ENCODE measurements at places on chromosomes 2 and 18. TPM values are rescaled to one million over a fixed set of nuclear protein-coding genes. Genes with fewer than 3 reads are reported as not detected.
A peak's percentile ranks its signal among the peaks of the same experiment; 100 is the strongest.

DNA sequence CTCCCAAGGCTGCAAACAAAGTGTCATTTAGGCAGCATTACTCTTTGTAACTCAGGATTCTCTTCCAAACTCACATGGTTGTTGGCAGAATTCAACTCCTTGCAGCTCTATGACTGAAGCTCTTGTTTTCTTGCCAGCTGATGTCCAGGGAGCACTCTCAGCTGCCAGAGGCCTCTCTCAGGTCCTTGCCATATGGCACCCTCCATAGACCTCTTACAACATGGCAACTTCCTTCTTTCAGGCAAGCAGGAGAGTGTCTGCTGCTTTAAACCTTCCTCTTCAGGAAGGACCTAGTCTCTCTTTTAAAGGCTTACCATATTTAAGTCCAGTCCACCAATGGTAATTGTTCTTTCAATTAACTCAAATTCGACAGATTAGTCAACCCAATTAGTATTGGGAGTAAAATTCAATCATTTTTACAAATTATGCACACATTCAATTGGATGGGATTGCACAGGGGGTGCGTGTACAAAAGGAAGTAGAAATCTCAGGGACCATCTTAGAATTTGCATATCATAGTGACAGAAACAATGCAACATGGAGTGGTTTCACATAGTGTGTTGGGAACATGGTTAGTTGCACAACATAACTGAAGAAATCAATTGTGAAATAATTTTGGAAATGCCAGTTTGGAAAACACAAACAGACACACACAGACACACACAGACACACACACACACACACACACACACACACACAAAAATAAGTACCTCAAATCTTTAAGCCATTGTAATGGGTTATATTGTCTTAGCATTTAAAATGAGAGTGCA lies 893.5 kb upstream of the ZEB2 start:
- DNase-seq = no peak

DNA sequence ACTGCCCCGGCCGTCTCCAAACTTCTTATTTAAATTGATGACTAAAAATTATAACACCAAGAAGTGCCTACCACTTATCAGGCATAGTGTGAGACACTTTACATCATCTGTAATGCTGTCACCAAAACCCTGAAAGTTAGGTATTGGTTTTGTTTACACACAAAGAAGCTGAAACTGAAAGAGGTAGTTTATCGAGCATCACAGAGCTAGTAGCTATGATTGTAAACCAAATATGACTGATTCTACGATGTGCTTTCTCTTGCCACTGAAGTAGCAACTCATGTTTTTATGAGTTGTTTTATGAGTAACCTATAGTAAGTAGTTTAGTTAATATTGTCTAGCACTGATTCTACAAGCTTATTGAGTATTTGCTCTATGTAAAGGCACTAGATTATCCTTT lies 31.5 kb downstream of the DYNC1I2 start:
- DNase-seq = no peak

GRCh38 chr2:1301056-1301455 lies 112.2 kb upstream of the TPO start:
- peak; percentile 44 for DNase-seq

DNA sequence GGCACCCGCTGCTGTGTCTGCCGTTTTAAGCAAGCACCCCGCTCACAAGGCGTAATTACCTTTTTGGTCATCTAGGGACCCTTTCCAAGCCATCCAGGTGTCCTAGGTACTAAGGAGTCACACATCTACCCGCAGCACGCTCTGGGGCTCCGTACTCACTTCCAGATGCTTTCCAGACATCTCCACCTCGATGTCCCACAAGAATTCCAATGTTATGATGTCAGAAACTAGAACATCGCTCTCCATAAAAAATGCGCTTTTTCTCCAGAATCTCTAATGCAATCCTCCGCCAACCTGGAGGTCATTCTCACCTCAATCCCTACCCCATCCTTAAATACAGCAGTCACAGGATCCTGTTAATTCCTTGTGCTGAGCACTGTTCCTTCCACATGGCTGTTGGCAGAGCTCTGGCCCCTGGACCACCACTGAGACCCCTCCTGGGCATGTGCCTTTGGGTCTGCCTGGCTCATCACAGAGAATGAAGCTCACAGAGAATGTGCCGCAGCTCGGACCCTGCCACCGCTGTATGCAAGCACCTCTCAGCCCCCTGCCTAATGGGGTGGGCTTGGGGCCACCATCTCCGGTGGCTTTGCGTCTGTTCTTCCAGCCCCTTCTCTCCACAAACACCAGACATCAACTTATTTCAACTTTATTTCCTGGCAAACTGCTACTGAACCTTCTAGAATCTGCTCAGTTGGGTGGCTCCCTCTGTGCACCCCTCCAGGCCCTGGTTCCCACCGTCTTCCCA lies 4.6 kb upstream of the PXDN start:
- no peak for DNase-seq

DNA sequence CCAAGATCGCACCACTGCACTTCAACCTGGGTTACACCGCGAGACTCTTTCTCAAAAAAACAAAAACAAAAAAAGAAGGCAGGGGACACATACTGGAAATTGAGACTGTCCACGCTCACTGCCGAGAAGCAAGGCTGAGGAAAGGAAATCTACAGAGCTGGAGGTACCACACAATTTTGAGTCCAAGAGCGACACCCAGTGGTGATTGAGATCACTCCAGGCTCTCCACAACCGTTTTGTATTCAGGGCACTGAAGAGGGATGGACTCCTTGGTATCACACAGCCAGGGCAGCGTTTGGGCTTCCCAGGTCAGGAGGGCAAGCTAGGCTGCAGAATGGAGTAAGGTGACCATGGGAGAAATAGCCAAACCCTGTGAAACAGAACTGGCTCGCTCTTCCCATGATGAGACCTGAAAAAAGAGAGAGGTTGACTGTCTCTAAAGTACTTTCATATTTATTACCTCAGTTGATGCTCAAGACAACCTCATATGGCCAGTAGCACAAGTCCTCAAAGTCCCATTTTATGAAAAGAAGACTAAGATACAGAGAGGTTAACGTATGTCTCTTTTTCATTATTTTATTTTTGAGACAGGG lies 74.5 kb upstream of the YPEL5 start:
- peak; percentile 71 for DNase-seq

DNA sequence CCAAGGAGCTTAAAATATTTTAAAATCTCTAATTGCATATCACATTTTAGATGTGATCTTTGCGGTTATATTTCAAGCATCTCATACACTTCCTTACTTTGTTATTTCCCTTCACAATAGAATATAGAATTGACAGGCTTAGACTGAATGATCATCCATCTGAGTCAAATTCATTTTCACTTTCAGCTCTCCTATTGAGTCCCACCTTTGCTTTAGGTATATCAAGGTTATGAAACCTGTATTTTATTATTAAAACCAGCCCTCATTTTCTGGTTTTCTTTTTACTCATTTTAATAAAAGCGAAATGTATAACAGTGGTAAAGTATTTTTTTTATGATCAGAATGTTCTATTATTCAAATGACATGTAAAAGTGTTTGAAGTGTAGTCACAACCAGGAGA lies 162.9 kb upstream of the KYNU start:
- no peak for DNase-seq

- DNase-seq = no peak
These were observed 71.2 kb downstream of the CTAGE1 start for GRCh38 chr18:22346401-22346952.

- DNase-seq = no peak
These were observed 465.0 kb upstream of the CWC22 start for GRCh38 chr2:180472133-180472532.

DNA sequence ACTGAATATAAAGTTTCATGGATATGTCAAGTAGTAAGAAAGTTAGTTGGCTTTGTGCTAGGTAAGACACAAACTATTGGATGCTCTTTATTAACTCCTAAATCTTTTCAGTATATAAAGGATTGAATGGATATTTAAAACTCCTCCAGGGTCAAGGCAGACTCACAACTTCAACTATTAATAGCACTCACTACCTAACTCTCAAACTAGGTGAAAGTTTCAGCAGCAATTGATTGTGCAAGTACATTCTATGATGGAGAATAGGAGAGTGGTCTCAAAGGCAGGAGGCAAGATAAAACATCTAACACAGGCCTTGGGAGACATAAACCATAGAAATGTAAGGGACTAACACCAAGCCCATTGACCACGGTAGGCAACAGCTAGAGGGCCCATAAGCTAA lies 328.9 kb upstream of the CHAC2 start:
- DNase-seq = no peak

DNA sequence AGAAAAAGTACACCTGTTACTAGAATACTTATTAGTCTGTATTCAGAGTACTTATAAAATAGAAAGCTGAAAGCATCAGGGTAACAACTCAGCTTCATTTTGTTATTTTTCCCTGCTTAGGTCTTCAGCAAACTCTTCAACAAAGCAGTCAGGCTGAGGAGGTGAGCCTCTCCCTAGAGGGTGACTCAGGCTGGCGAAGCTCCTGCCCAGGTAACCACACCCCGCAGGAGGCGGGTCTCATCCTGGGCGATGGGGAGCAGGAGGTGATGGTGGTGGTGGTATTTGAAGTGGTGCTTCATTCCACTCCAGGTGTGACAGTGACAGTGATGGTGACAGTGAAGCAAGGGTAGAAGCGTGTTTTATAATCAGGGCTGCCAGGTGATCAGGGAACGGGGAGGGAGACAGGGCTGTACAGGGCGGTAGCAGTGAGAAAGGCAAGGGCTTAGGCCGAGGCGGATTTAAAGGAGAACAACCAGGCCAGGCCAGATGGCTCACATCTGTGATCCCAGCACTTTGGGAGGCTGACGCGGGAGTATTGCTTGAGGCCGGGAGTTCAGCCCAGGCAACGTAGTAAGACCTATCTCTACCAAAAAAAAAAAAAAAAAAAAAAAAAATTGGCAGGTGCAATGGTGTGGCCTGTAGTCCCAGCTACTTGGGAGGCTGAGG lies 127.1 kb downstream of the SOCS6 start:
- no peak for DNase-seq

DNA sequence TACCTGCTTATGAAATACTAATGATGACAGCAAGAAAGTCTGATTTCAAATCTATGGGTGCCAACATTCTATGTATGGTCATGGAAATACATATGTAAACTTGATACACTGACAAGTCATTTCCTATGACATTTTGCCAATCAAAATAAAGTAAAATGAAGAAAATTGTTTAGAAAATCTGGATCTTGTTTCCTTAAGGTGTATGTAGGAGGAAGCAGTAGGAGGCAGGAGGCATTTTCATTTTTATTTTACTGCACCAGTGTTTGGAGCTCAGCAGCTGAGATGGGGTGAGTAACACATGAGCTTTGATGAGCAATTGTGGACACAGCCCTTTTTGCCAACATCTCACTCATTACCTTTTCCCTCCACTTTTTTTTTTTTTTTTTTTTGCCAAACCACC lies 167.0 kb downstream of the AFF3 start:
- no peak for DNase-seq

DNA sequence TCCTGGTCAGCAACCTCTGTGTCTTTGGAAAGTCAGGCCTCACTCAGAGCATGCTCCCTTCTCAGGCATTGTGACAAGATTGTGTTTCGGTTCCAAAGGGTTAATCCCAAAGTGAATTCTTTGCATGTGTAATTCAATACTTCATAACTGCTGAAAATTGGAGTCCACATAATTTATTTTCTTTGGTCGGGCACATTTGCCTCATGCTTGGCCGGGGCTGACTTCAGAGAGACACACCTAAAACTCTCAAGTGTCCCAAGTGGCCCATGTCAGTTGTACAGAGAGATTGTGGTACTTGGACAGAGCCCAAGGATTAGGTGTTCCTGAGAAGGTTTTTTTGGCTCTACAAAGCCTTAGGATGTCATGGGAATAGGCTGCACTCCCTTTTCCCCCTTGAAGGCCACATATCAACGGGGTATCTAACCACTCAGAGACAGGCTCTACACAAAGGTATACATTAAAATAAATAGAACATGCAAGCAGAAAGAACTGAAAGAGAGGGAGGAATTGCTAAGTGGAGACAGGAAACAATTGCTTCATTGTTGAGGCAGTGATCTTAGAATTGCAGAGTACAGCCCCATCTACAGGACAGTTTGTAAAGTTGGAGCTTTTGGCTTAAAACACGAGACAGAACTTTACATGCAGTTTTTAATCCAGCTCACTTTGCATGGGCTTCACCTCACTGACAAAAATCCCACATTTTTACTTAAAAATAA lies 1232.3 kb upstream of the ZEB2 start:
- DNase-seq = no peak

- DNase-seq = no peak
These were observed 277.0 kb downstream of the CDH2 start for GRCh38 chr18:27899893-27900292.

- no peak for DNase-seq
These were observed 17.6 kb downstream of the ADAM17 start for GRCh38 chr2:9538000-9538507.

- no peak for DNase-seq
These were observed 173.4 kb upstream of the TRIB2 start for GRCh38 chr2:12543076-12543977.

DNA sequence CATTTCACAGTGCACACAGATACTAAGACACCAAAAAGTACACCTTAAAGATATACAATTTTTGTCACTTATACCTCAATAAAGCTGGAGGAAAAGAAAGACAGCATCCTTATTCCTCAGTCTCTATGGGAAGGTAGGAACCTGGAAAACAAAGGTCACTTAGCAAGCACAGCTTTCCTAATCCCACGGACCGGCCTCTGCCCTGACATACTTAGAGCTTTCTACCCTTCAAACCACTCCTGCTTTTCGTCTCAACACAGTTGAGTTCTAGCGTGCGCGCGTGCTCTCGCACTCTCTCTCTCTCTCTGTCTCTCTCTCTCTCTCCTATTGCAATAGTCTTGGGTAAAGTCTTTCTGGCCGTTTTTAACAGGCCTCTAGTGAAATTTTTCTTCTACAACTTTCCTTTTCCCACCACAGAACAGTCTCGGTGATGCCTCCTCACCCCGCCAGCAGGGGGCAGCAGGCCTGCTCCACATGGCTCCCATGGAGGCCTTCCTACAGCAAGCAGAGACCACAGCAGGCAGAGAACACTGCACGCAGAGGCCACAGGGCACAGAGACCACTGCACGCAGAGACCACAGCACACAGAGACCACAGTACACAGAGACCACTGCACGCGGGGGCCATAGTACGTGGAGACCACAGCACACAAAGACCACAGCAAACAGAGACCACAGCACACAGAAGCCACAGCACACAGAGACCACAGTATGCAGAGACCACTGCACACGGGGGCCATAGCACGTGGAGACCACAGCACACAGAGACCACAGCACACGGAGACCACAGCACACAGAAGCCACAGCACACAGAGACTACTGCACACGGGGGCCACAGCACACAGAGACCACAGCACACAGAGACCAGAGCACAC lies 106.9 kb downstream of the FBXO15 start:
- DNase-seq = no peak

- DNase-seq = no peak
These were observed 191.7 kb downstream of the CAMKMT start for GRCh38 chr2:44553456-44553855.

DNA sequence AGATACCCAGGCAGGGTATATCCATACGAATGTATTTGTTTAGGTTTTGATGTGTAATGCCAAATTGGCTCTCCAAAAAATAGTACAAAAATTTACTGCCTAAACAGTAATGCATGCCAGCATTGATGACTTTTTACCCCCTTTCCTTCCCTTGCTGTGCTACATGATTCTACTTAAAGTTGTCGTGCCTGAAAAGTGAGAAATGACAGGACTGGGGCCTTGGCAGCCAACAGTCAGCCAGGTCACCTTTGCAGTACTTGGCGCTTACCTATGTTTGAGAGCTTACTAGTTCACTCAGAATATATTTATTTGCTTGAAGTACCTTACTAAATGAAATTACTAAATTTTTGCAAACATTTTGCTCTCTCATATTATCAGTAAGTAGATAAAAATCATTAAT lies 1329.1 kb downstream of the DPP10 start:
- no peak for DNase-seq

Gene DNAH6
- 1.2 TPM for total RNA-seq

Gene PRSS56
- not detected for total RNA-seq

Gene SLC14A1
- 11.2 TPM for total RNA-seq

Gene CRACDL
- total RNA-seq = 11.0 TPM

Gene RESP18
- total RNA-seq = not detected
